ENCODE measurements at places on chromosomes 2 and 18.

- no peak for DNase-seq
These were observed 167.8 kb upstream of the SCN7A start for GRCh38 chr2:166661824-166662223.

- no peak for DNase-seq
These were observed 576.4 kb upstream of the PIK3C3 start for GRCh38 chr18:41378598-41378997.

DNA sequence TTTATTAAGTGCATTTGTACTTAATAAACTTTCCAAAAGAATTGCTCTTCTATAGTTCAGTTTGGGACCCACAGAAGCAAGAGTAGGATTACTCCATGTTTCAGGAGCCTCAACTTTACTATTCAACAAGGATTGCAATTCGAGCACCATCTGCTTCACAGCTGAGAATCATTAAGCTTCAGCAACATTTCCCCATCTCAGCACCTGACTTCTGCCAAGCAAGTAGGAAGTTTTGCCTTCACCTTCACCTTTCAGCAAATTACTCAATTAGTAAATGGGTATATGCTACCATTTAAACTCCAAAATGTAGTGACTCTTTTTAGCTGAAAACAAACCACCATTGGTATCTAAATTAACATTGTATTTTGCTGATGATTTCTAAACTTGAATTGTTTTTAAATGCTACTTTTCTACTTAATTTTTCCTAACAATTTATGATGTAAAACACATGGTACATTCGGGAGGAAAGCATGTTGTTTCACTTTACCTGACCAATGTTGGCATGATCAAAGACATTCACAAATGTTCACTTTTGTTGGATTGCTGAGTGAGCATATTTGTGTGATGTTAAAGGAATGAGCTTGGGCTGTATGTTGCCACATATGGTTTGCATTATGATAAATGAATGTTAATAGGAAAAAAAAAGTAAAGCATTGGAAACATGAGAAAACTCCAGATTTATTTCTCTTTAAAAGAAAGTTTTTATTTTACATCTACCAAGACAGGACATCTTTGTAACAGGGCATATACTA lies 159.2 kb downstream of the GULP1 start:
- peak; percentile 64 for DNase-seq

- no peak for DNase-seq
These were observed 142.9 kb upstream of the NCKAP5 start for GRCh38 chr2:133711201-133711600.

DNA sequence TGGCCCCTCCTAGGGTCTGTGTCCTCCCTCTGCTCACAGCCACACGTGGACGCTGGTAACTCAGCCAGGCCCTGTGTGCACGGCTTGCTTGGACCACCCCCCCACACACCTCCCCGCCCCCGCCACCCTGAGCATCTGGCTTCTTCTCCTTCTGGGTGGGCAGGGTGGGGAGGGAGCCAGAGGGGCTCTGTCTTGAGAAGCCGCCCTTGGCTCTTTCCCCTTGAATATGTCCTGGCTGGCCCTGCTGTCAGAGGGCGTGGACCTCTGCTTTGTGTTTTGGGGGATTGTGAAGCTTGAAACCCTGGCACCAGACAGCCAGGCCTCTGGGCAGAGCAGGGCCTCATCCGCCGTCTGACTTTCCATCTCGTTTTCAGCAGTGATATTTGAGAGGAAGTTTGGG lies 72.1 kb downstream of the GLI2 start:
- DNase-seq, result no peak

DNA sequence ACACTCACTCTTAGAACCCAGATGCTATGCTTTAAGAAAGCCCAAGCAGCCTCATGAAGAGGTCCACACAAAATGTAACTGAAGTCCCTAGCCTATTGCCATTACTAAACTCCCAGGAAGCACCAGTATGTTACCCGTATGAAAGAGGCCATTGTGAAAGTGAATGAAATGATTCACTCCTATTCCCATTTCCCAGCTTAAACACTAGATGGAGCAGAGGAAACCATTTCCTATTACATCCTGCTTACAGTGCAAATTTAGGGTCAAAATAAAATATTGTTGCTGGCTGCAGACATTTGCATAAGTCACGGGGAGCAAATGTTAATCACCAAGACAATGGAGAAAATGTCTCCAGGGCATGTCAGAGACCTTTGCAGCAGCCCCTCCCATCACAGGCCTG lies 989.7 kb upstream of the CRIM1 start:
- DNase-seq, result no peak

DNA sequence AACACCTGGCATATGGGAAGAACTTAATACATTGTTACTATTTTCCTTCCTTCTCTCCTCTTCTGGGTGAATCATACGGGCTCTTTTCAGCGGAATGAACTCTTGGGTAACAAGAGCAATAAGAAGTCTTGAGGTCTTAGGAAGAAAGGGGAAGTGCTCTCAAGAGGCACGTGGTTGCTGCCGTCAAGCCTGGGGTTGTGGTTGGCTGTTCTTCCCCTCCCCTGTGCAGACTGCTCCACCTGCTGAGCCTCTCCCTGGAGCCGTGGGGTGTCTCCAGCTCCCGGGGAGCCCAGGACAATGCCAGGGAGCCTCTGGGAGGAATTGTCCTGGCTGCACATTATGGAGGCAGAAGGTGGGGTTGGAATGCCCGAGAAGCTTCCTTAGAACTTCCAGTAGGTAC lies 19.4 kb downstream of the TOGARAM2 start:
- DNase-seq, result no peak

DNA sequence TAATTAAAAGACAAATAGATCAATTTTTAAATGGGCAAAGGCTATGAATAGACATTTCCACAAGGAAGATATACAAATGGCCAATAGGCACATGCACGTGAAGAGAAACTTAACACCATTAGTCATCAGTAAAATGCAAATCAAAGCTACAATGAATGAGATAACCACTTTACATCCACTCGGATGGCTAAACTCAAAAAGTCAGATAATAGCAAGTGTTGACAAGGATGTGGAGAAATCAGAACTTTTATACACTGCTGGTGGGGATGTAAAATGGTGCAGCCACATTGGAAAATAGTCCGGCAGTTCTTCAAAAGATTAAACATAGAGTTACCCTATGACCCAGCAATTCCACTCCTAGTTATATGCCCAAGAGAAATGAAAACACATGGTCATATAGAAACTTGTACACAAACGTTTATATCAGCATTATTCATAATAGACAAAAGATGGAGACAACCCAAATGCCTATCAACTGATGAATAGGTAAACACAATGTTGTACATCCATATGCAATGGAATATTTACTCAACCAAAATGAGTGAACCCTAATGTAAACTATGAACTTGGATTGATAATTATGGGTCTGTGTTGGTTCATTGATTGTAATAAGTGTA lies 51.1 kb downstream of the SMAD7 start:
- DNase-seq, result no peak

GRCh38 chr18:43648002-43648401 lies 370.7 kb upstream of the SYT4 start:
- peak; percentile 7 for DNase-seq

- peak; percentile 63 for DNase-seq
These were observed 42.1 kb downstream of the NPAS2 start for GRCh38 chr2:100862081-100862480.

DNA sequence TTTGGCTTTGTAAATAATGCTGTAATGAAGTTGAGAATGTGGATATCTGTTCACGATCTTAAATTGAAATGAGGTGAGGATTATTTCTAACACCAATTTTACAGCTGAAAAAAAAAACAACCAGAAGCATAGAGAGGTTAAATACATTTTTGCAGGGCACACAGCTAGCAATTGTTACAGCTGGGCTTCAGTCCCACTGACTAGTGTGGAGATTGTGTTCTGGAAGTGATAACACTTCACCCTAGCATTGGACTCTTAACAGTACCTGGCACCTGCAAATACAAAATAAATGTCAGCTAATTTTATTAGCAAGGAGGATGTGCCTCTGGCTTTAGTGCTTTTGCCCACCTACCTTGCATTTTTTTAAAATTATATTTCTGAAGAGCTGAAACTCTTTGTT lies 28.8 kb downstream of the CAVIN2 start:
- DNase-seq, result no peak

GRCh38 chr2:11375025-11375688 lies 30.7 kb upstream of the ROCK2 start:
- DNase-seq, result no peak

- no peak for DNase-seq
These were observed 142.1 kb upstream of the ARL4C start for GRCh38 chr2:234638966-234639365.

DNA sequence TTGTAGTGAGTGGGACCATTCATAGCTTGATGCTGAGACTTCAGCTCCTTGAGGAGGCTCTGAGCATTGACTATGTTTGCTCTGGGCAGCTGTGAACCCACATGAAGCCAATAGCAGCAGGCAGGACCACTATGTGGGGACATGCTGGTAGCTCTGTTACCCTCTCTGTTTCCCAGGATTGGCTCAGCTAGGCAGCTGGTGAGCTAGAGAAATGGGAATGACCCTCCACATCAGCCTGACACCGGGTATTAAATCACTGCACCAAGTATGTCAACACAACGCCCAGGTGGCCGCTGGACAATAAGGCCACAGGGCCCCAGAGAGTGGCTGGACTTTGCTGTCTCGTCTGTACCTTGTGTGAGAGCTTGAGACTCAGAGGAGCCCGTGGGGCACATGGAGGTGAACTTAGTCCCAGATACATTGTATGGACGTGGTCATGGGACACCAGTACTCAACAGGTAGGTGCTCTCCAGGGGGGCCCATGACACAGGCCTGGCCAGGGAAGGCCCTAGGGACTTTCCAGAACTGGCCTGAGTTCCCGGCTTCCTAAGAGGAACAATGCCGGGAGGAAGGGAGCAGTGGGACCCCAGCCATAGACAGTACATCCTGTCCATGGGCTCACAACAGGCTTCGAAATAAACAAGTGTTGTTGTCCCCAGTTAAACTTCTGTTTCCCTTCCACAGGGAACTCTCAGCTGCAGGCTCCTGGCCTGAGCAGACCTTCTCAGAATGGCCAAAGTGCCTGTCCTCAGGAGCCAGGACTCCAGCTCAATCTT lies 35.2 kb downstream of the HS1BP3 start:
- DNase-seq, result no peak

DNA sequence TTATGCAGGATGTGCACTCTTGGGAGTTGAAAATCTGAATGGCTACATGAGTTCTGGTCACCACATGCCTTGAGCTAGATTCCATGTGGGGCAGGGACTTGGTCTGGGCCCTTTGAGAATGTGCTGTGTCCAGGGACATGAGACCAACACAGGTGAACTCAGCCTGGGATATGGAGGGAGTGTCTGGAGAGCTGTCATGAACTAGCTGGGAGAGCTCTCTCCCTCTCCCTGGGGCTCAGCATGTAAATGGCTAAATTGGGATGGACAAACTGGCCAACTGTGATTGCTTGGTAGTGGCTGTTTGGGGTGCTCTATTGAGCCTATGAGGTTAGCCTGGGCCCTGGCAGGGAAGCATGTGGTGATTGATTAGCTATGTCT lies 105.1 kb upstream of the HS6ST1 start:
- no peak for DNase-seq

DNA sequence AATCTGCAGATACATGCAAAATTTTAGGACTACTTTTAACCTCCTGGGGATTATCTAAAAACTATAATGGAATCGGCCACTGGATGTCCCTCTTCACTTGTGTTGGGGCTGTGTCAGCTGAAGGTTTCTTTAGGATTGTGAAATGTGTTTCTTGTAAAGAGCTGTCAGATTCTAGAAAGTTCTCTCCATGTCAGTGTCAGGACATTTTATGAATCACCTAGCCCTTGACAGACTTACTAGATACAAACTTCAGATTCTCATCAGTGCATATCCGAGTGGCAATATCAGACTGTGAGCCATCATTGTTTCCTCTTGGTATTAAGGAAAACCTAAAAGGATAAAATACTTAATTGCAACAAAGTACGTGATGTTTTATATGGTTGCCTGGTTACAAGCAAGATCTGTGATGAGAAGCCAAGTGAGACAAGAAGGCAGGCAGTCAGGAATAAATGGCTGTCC lies 107.3 kb downstream of the CPS1 start:
- peak; percentile 41 for DNase-seq

- DNase-seq, result no peak
These were observed 147.7 kb upstream of the DTNA start for GRCh38 chr18:34562252-34562870.

DNA sequence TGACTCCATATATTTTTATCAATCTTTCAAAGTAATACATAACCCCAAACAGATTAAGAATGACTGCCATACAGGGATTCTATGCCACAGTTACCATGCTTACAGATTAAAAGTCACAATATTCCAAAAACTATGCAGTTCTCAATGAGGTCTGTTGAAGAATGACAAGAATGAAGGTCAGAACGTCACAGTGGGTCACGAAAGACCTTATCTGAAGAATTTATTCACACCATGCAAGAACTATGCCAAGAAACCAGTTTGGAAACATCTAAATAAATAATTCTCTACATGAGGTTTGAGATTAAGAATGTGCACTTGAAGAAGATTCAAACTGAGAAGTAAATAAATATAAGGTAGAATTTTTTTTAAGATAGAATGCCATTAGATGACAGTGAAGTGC lies 253.3 kb downstream of the EXOC6B start:
- DNase-seq, result peak; percentile 29

DNA sequence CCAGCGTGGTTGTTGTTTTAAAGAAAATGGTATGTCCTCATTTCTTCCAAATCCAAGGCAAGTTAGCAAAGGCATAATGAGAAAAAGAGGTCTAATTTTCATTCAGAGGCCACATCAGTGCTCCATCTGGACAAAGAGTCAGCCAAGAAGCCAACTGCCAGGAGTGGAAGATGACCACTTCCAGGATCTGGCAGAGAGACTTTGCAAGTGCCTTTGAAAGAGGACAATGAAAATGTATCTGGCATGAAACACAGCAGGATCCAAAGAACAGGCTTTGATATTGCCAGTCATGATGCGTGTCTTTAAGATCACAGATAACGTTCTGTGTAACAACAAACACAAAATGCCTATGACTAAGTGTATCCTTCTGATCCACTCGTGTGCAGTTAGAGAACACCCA lies 82.8 kb downstream of the AFF3 start:
- DNase-seq, result no peak

GRCh38 chr18:67386032-67386431 lies 130.5 kb downstream of the DSEL start:
- DNase-seq, result no peak

DNA sequence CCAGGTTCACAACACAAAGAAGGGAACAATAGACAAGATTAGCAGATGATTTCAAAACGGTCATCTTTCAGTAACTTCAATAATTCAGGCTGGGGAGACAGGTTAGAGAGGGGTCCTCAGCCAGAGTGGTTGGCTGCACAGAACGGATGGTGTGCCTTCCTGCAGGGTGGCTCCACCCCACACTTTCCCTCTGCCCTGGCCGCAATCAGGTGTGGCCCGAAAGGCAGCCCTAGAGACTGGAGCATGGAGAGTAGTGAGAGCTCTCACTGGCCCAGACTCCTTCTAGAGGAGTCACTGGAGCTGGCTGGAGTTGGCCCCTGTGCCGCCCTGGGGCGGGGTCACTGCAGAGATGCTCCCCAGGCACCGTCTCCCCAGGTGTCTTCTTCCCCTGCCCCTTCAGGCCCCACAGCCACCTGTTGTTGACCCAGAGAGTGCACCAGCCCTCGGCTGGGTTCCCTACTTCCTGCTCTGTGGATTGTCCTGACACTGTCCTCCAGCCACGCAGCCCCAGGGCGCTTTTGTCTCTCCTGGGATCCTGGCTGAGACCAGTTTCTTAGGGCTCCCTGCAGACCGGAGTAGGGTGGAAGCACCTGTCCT lies 126.8 kb downstream of the PXDN start:
- no peak for DNase-seq

GRCh38 chr18:31065036-31065773 lies 22.7 kb upstream of the DSC3 start:
- no peak for DNase-seq

Data from fibroblast of gingiva (primary cell).